ENCODE measurements at places on chromosomes 11 and 22.

- DNase-seq, result no peak
Measured at GRCh38 chr22:45562102-45562501, 59.4 kb downstream of the FBLN1 start.

- no peak for DNase-seq
Measured at GRCh38 chr22:20589614-20590476, 82.4 kb downstream of the MED15 start.

DNA sequence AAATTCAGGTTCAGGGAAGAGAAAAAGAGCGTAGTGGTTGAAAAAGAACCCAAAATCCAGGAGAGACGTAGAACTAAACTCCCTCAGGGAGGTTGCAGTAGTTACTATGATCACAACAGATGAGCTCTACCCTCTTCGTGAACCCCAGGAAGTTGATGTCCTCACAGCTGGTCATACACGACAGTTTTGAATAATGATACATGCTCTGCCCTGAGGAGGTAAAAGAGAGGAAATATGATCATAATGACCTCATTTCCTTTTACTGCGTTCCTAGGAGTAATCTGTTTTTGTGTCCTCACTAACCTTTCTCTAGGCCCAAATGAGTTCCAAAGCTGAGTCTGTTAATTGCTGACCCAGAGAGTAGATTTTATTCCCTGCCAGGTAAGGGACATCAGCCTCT, 1.3 kb downstream of the PATE2 start:
- DNase-seq, result no peak

DNA sequence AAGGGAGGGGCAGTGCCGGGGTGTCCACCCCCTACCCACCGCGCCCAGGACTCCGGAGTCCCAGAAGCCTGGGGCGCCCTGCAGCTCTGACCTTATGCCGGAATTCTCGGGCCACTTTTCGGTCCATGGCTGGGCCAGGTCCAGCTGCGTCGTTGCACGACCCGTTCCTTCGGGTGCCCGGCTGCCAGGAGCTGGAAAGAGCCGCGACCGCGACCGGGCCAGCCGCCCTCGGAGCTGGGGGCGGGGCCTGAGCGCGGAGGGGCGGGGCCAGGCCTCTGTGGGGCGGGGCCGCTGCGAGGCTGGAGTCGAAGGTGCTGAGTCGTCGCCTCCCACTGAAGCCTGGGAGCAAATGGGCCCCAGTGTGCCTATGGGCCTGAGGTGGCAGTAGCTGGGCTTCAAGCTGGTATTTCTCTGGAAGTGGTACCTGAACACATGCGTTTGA, at the start of gene USH1C:
USH1C (minus strand) TSS at position 236 of the 442 bp plus-strand sequence; CDS start at position 127, 109 bp downstream.
- peak; percentile 25 for DNase-seq

DNA sequence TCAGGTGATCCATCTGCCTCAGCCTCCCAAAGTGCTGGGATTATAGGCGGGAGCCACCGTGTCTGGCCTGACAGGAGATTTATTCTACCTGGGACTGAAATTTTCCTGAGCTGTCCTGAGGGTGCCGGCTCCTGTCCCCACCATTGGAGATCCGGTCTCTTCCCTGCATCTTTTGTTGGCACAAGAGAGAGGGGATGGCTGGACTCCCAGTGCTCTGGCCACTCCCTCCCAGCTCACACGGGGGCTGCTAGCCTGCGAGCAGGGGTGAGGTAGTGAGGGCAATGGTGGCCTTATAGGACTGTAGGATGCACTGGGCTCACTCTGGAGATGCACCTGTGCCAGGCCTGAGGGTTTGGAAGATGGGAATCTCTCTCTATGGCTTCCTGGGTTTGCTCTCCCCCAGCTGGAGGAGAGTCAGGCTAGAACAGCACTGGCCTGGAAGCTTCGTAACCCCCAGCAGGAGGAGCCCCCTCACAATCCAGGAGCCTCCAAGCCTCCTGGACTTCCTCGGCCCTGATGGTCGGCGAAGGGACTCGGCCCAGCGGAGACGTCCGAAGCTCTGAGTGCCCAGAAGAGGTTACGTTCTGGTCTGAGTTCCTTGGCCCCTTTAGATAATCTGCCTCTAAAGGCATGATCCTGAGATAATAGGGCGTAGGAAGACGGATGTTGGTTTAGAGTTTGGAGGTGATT, 106.4 kb downstream of the NECTIN1 start:
- no peak for DNase-seq

- no peak for DNase-seq
Measured at GRCh38 chr11:31243706-31244105, 125.8 kb downstream of the DCDC1 start.

GRCh38 chr22:21857481-21857914, 9.9 kb downstream of the MAPK1 start:
- DNase-seq, result no peak
